RPMI7951 (cell line): ENCODE measurements at places on chromosomes 3 and 15.

DNA sequence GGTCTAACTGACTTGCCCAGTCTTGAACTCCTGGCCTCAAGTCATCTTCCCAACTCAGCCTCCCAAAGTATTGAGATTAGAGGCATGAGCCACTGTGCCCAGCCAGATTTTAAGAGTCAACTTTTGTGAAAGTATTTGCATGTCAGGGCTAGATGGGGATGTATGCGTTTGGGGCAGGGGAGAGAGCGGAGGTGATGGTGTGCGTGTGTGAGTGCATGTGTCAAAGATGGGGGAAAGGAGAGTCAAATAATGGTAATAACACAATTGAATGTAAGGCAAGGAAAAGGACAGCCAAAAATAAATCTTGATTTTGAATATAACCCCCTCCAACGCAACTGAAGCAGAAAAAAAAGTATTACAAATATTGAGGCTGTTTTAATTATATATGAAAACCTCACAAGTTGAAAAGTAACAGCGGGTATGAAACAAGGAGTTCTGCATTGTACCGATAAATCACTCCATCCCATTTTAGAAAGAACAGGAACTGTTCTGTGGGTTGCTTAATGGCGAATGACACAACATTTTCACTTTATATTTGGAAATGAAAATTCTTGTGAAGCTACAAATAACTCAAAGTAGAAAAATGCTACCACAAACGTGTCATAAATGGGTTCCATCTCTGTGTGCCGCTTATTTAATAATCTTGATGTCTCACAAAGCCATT lies 29.9 kb upstream of the LDHAL6B start:
- DNase-seq: no peak

DNA sequence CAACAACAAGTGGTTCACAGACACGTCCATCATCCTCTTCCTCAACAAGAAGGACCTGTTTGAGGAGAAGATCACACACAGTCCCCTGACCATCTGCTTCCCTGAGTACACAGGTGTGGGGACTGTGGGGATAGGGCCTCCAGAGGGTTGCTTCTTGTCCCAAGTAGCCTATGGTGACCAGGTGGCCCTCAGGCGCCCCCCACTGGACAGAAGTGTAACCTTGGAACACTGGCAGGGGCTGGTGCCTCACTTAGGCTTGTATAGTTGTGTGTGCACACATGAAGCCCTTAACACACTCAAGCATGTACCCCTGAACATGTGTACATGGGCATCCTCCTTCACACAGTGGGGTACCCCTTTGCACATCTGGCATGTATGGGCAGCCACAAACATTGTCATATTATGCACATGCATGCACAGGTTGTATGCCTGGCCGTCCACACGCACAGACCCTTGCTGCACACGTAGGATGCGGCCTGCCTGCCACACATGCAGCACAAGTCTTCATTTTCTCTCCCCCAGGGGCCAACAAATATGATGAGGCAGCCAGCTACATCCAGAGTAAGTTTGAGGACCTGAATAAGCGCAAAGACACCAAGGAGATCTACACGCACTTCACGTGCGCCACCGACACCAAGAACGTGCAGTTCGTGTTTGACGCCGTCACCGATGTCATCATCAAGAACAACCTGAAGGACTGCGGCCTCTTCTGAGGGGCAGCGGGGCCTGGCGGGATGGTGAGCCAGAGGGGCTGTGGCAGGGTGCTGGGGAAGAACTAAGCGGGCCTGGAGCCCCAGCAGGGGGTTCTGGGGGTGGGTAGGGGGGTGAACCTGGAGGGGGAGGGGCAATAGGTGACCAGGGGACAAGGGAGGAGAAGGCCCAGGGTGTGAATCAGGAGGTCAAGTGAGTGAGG lies 11.7 kb upstream of the SEMA3B start:
- DNase-seq: no peak

DNA sequence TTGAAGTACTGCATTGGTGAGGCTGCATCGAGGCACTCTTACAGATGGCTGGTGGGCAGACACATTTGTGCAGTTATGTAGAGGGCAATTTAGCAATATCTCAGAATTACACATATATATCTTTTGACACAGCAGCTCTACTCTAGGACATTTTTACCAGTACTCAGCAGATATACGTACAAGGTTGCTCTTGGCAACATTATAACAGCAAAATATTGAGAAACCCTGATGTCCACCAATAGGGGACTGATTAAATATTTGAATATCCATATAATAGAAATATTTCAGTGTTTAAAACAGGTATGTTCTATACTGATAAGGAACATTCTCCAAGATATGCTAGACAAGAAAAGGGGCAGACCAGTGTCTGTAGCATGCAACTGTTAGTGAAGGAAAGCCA lies 7.9 kb upstream of the FBXO22 start:
- DNase-seq: no peak

DNA sequence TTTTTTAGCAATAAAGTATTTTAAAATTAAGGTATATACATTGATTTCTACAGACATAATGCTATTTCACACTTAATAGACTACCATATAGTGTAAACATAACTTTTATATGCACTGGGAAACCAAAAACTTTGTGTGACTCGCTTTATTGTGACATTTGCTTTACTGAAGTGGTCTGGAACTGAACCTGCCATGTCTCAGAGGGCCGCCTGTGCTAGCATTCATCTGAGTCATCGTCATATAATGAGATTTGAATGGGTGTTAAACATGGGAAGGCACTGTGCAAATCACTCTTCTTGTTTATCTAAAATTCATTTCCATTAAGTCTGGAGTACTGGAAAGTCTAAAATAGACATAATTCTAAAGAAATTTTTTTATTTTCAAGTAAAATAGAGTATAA lies 12.9 kb downstream of the EIF2AK4 start:
- DNase-seq: peak; percentile 32

DNA sequence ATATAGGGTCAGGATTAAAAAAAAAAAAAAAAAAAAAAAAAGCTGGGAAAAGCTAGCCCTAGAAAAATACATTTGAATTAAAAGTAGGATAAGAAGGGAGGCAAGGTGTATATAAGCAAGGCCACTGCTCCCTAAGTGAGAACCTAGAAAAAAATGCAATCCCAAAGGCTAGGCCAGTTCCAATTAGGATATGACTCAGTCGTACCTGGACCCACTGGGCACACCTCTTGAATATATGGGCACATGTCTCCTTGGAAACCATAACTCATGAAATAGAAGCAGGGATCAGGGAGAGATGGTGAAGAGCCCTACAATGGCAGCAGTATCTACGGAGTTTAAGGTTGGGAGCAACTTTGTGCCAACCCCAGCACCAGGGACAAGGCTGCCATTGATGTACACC lies 314.1 kb upstream of the IL12A start:
- DNase-seq: no peak

DNA sequence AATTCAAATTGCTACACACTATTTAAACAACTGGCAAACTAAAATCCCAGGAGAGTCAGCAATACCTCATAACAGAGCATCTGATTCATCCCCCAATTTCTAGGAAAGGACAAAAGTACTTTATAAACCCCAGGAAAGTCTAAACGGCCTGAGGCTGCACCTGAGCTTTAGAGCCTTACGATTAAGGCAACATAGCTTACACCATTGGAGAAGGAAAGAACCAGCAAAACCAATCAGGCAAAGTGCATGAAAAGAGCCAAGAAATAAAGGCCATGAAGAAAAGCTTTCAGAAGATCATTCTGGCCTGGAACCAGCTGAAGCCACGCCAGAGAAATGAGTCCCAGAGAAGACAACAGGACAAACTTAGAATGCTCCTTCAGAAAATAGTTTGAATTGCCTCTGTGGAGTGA lies 48.1 kb downstream of the PTPN9 start:
- DNase-seq: peak; percentile 34

GRCh38 chr3:47847801-47848518 lies 45.0 kb downstream of the DHX30 start:
- DNase-seq: no peak

- DNase-seq: peak; percentile 12
Measured at GRCh38 chr3:65783117-65783516, 255.6 kb downstream of the MAGI1 start.

DNA sequence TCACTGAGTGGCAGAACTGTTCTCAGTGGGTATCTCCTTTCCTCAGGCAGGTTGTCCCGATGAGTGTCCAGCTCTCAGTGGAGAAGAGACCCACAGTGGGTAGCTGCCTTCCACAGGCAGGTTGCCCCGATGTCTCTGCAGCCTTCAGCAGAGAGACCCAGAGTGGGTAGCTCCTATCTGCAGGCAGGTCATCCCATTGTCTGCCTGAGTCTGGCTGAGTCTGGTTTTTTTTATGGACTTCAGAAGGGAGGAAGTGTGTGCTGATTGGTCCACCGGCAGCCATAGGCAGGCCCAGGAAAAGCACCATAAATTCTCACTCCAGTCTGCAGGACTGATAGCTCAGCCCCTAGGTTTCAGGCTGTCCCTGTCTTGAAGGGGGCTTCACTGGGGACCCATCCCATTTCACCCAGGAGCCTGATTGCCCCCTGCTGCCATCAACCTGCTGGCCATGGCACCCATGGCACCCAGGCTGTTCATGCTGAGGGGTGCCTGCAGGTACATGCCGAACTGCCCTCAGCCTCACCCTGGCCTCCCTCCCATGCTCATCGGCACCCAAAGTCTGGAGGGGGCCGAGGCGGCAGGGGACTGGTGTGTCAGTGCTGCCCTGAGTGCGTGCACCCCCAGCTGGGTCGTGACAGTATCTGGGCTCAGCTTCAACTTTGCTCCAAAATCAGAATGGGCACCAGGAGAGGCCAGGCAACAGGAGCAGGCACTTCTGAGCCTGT lies 3.6 kb upstream of the LIMD1 start:
- DNase-seq: no peak

DNA sequence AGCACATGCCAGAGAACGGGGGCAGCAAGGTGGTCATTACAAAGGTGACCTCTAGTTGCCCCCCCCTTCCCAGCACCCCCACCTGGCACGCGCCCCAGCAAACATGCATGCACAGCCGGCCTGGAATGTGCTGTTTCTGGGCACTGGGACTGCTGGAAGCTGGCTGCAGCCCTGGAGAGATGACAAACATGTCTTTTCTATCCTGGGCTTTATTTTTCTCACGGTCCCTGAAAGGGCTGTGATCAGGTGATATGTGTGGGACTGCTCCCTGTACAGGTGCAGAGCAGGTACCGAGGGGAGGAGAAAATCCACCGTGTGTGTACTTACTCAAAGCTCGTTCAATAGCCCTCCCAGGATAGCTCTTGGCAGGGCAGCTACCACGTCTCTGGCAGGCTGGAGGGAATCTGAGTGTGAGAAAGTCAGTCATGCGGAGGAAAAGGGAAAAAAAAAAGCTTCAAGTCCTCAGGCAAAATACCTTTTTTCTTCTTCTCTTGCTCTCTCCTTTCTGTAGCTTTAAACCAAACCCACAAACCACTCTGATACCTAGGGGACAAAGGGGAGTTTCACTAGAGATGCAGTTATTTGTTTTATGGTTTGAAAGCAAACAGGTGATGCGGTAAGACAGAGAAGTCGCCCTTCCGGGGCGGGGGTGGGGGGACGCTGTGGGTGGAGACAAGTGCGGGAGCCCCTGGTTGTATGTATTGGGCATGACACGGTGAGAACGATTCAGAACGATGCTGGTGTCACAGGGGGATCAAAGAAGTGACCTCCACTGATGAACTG lies 5.0 kb upstream of the HES1 start:
- DNase-seq: peak; percentile 32

GRCh38 chr3:119659606-119660291 lies 640 bp downstream of the POPDC2 start:
- no peak for DNase-seq

GRCh38 chr3:14508966-14509795 lies 31.0 kb downstream of the GRIP2 start:
- peak; percentile 32 for DNase-seq

DNA sequence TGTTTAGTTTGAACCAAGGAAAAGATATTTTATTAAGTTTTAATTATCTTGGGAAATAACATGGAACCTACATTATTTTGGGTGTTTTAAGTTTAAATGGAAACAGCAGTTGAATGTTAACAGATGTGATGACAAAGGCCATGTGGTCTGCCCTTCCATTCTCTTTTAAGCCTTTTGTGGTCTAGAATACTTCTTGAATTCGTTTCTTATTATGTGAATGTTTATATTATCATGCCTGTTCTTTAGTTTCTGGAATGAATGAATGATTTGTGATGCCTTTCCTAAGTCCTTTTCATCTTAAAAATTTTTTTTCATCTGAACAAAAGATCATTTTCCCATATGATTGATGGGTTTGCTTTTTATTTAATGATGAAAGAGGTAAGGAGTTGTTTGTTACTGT lies 44.6 kb downstream of the SNRK start:
- peak; percentile 7 for DNase-seq

- DNase-seq: no peak
Measured at GRCh38 chr3:127164615-127165014, 28.3 kb upstream of the PRR23E start.

DNA sequence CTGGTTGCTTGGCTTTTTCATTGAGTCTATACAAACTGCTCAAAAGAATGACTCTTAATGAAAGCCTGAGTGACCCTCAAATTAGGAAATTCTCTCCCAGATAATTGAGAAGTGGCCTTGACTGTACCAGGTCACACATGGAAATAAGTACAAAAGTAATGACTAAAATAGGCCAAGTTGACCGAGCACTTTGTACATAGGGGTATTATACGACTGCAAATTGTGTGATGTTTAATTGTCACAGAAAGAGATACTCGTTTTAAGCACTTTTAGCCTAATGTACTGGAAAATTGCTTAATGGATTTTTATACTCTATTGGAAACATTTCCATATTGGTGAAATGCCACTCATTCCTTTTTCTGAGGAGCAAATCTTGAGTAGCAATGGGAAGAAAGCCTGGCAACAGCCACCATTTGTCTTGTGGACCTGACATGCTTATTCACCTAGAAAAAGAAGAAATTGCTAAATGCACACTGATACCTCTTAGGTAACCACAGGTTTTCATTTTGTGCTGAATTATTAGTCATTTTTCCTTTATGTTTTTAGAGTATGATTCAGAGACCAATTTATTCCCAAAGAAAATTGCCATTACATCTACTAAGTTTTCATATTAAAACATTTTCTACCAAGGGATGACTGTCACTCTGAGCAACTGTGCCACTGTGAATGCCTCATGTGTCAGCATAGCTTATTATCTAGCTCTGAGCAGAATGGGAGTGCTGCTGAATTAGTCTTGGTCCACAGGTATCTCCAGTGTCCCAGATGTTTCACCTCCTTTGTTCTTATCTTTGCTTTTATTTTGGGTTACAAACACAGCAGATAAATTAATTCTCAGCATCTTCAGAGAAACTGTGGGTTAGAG lies 8.9 kb upstream of the PXK start:
- no peak for DNase-seq
